ENCODE measurements at places on chromosomes 1 and 21.

DNA sequence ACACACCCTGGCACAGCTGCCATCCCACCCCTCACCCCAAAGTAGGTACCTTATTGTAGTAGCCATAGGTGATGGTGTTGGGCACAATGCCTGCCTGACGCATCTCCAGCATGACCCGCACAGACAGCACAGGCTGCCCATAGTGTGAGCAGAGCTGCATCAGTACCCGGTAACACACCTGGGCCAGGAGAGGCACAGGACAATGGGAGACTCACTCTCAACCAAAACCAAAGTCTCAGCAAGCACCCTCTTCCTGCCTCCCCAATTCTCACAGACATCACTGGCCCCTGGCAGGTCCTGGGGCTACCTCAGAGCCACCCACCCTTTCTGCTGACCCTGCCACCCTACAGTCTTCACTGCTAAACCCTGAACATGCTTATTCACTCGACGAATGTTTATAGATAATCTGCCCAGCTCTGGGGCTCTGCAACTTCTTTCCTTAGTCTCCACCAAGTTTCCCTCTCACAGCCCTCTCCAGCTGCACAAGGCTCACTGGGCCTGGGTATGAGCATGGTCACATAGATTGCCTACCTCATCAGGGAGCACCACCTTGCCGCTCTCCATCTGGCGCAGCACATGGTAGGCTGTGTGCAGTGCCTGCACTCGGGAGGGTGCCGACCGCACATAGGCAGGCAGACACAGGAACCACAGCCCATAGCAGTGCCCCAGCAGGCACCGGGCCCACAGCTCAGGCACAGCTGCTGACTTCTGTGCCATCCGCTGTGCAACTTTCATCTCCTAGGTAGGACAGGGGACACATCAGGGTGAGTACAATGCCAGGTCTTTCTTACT lies 10.3 kb downstream of the DENND4B start:
- no peak for DNase-seq

DNA sequence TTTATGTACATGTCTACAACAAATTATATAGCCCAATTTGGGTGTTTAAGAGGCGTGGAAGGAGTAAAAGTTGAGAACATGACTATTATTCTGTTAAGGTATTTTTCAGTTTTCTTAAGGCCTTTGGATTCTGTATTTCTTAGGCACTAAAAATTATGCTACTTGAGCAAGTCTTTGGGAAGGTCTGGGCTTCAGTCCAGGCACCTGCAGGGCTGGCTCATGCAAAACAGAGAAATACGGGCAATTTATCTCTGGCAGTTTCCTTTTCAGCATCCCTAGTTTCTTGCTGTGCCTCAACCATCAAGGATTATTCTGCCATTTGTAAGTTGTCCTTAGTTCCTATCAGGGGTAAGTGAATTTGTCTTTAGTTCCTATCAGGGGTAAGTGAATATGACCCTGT lies 358.8 kb upstream of the B3GALT2 start:
- no peak for DNase-seq

GRCh38 chr1:212242985-212243308 lies 42.3 kb upstream of the PPP2R5A start:
- no peak for DNase-seq

- DNase-seq = no peak
These were observed 507 bp downstream of the GLIS1 start for GRCh38 chr1:53738205-53739108.

- DNase-seq = no peak
These were observed 59.9 kb upstream of the PRRX1 start for GRCh38 chr1:170604065-170604464.

DNA sequence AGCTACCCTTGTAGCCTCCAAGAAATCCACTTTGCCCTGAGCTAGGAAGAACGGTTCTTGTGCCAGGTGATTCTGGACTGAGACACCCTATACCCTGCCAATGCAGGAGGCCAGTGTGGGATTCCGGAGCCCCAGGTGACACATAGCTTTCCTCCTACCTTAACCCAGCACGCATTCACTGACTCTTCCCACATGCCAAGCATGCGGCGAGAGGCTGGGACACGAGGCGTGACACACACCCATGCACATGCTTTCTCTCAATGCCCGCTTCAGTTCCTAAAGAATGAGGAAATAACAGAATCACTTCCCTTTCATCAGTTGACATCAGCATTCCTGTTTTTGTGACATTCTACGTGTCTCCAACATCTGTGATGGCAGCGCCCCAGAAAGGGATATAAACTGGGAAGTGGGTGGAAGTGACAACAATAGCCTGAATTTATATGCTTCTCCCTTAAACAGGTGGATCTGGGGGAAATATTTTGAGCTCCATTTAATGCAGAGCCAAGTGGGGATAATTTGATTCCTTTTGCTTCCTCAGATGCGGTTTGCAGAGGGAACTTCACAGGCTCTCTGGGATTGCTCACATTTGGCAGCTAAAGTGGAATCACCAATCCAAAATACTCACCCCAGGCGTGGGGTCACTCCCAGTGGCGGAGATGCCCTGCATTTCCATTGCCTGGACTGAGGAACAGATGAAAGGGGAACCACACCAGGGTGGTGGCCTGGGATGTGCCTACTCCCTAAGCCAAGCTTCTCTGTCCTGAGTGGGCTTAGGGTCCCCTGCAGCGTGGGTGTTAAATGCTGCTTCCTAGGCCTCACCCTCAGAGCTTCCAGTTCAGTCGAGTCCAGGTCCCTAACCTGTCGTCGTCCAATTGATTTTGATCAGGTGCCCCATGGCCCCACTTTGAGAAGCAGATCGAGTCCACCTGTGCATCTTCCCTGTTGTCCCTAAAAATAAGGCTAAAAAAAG lies 445.1 kb downstream of the SIPA1L2 start:
- DNase-seq = no peak

DNA sequence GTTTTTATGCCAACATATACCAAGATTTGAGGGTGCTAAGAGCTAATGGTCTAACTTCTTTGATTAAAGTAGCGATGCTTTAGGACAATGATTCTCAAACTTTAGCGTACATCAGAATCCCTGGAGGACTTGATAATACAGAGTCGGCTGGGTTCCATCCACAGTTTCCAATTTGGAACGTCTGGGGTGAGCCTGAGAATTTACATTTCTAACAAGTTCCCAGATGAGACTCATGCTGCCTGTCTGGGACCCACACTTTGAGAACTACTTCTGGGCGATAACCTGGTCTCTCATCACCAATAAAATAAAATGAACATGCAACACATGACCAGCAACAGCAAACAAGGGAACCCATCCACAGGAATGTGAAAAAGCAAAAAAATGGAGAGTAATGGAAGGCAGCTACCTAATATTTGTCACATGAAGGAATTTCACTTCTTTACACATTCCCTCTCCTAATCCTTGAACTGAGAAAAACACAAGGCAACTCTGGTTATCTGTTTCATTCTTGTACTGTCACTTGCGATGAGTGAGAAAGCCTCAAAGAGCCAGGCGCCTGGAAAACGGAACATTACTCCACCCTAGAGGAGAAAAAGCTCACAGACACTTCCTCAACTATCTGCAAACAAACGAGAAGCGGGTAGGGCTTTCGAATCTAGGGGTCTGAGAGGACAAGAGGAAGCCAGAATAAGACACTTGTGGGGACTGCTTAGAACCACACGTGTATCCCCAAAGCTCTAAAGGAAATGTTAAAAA lies 14.0 kb downstream of the HSF2BP start:
- peak; percentile 22 for DNase-seq

DNA sequence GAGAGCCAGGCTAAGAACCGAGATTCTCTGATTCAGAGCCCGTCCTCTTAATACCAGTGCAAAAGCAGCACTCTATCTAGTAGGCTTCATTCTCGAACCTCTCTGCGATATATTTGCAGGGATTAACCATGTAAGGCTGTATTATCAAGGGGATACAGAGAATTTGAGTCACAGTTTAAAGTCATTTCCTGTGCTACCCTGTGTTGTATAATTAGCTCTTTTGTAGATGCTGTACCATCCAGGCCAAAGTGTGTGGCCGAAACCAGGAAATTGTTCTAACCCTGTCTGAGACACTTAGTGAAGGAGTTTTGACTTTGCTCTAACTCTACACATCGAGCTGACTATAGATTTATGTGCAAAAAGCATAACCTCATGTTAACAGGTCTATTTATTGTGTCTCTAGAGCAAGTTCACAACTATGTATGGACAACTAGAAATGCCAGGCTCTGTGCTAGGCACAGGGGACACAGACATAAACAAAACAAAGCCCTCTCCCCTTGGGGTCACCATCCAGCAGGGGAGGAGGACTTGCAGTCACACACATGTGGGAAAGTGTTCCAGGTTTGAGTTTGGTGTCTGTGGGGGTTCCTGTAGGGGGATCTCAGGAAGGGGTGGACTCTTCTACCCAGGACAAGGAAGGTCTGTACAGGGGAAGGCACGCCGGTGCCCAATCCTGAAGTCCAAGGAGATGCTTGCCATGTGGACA lies 182.2 kb downstream of the DHRS3 start:
- DNase-seq = peak; percentile 50

DNA sequence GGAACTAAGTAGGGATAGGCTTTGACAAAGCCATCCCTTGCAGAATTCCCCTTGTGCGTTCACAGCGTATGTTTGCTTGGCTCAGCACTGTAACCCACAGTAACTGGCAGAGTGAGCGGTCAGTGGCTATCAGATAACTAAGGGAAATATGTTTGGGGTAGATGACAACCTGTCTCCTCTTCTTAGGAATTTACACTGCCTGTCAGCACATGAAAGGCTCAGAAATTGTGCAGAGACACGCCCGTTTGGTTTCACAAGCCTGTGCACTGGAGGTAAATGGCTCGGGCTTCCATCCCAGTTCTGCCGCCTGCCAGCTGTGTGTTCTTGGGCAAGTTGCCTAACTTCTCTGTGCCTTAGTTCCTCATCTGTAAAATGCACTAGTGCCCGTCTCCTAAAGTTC lies 101.2 kb downstream of the PRDM2 start:
- DNase-seq = no peak

DNA sequence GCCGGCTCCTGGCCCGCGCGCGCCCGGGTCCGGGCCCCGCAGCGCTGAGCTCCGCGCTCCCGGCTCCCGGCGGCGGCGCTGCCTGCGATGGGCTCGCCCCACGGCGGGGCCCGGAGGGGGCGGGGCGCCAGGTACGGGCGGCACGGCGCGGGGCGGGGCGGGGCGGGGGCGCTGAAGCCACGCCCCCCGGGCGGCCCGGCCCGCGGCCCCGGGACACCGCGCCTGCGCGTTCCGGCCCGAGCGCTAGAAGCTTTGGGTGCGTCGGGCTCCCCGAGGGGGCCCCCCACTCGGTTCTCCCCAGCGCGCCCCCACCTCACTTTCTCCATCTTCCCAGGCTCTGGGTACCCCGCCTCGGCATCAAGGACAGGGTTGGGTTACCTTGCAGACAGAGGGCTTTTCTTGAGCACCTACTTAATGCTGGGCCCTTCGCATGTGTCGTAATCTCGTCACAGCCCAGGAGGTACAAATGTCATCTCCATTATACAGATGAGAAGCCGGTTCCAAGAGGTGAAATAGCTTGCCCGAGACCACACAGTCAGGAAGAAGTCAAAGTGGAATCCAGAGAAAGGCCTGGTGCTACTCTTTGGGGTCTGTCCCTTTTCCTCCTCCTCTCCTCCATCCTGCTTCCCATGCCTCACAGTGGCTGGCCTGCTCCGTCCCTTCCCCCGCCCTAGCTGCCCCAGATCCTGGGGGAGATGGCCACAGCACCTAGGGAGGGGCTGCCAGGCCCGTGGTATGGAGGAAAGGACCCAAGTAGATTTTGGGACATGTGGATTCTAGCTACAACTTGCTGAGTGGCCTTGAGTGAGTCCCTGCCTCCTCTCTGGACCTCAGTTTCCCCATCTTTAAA lies 46.5 kb downstream of the RAP1GAP start:
- DNase-seq = no peak

GRCh38 chr1:113190078-113190477 lies 117.1 kb downstream of the LRIG2 start:
- no peak for DNase-seq

GRCh38 chr1:115193046-115193828 lies 103.9 kb upstream of the TSPAN2 start:
- DNase-seq = no peak

DNA sequence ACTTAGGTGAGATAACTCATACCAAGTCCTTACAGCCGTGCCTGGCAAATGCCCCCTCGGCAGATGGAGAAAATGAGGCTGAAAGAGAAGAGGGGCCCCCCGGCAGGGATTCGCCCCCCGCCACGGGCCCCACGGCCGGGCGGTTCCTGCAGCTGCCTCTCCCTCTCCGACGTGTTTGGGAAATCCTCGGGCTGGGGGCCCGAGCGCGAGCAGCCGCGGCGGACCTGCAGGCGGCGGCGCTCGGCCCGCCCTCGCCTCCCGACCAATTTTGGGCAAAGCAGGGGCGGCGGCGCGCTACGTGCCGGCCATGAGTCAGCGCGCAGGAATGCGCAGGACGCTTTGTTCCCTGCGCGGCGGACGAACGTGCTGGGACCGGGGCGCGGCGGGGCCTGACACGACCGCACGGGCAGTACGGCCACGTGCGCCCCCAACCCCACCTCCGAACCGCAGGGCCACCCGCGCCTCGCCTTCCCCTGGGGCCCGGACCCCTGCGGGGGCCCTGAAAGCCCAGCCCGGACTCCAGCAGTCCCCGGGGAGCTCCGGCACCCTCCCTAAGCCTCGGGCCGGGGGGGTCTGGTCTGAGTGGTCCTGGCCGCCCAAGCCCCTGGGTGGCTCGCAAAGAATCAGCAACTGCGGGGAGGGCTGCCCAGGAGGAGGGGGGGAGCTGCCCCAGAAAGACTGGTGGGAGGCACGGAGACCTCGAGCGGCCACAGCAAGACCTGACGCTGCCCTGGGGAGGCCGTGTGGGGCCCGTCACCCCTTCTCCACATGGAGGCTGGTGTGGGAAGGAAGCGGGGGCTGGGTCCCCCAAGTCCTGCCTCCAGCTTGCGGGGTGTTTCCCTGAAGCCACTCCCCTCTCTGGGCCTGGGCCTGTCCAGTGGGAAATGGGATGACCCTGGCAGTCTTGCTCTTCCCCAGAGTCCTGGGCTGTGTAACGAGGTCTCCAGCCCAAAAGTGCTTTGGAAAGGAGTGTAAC lies 11.9 kb upstream of the EDN2 start:
- DNase-seq = peak; percentile 59
